ENCODE measurements at places on chromosomes 1 and 21.

GRCh38 chr1:5475572-5475971 lies 516.7 kb downstream of the NPHP4 start:
- DNase-seq: no peak

GRCh38 chr1:221810406-221810805 lies 68.5 kb upstream of the DUSP10 start:
- DNase-seq: no peak

DNA sequence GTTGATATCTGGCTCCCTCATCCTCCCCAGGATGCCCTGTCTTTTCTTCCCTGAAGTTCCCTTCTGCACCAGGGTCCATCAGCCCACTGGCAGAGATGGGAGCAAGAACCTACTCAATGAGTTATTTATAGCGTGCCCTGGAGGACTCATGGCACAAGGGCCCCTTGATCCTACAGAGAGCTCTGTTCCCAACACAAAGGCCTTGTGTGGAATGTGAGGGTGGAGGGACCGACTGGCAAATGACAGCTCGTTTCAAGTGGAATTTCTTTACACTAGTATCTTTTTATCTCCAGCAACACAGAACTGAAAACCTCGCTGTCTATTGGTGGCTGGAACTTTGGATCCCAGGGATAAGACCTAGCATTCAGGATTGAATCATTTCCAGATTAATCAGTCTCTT lies 22.4 kb downstream of the CHI3L2 start:
- DNase-seq: no peak

DNA sequence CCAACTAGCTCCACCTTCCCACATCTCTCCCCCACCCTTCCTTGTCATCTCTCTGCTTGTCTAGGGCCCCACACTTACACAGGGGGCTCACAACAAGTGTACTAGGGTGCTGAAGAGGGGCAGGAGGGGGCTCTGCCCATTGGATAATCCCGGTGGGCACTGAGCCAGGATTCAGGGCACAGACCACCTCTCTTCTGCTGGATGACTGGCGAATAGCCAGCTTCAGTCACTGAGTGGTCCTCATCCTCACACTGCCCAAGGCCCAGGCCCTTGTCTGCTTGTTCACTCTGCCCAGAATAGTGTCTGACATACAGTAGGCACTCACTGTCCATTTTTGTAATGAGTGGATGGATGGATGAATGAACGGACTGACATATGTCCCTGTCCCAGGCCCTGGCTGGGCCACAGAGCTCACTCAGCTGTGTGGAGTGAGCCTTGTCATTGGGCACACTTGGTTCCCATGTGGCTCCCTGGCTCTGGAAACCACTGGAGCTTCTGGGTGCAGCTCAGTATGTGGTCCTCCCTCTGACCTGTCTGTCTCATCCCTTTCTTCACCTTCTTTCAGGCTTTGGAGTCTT lies 36.6 kb downstream of the FOXO6 start:
- no peak for DNase-seq

DNA sequence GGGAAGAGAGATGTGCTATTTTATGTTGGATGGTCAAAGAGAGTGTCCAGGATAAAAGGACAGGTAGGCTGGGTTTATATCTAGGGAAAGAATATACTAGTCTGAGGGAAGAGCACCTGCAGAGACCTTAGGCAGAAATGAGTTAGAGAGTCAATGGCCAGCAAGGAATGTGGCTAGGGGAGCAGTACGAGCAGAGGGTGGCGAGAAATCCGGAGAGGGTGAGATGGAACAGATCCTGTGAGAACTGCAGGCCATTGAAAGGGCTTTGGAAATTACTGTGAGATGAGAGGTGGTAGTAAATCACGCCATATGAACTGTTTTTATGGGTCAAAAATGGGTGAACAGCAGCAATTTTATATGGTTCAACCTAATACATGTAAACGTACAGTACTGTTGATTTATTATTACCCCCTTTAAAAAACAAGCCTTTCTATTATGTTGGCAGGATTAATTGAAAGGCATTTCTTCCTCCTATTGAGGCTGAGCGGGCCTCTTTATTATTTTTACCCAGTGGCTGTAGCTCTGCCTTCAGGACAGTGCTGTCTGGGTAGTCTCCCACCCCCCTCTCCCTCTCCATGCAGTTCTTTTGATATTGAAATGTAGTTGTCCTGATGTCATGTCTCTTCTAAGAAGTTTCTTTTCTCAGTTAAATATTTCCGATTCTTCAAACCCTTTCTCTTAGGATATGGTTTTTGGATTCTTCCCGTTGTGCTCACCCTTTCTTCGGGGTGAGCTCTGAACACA lies 75.2 kb upstream of the CD1D start:
- DNase-seq: no peak

GRCh38 chr1:67110352-67110751 lies 24.4 kb downstream of the C1orf141 start:
- no peak for DNase-seq

GRCh38 chr1:41664861-41665640 lies 180.6 kb upstream of the EDN2 start:
- DNase-seq: no peak

GRCh38 chr1:86382878-86383277 lies 13.2 kb downstream of the ODF2L start:
- DNase-seq: no peak

- no peak for DNase-seq
Observed at GRCh38 chr21:42905195-42905594, 12.1 kb downstream of the NDUFV3 start.

DNA sequence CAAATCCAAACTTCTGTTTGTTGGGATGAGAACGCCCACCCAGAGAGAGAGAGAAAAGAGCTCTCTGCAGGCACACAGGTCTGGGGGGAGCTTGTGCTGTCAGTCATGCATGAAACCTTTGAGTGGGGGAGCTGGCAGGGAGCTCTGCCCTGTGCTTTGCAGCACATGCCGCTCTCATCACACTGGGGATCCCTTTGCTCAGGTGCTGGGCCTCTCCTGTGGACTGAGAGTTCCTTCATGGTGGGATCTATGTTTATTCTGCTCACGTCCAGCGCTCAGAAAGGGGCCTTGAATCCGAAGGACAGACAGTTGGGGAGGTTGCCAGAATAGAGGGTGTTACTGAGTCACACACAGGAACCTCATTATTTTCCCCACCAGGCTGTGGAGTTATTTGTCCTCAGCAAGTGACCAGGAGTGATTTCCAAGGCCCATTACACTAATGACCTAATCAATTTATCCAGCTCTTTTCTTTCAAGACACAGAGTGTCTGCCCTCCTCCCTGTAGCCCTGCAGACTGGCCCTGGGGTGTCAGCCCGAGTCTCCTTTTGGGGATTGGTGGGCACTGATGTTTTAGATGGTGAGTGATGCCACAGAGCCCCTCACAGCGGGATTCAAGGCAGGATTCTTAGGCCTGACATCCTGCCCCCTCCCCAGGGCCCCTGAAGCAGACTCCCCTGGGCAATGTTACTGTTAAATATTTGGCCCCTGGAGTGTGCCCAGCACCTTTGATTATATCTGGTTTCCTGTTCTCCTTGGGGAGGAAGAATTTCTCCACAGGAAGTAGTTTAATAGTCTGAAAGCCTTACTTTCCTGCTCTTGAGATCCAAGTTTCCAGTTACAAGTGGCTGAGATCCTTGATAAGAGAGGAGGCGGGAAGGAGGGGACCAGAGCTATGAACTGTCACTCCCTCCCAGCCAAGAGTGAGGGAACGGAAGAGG lies 22.3 kb downstream of the MYBPH start:
- no peak for DNase-seq

DNA sequence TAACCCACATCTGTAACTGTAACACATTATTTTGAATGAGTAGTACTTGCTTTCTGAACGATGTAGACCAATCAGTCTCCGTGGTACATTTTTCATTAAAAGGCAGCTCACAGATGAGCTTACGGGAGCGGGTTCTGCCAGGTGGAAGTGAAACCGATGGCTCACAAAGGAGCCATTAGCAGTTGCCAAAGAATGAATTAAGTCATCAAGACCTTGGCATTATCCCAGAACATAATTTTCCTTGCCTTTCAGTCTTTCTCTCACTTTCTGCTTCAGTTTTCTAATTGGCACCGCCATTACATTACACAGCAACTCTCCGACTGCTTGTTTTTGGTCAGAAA lies 33.5 kb upstream of the UTS2 start:
- DNase-seq: no peak

- no peak for DNase-seq
Observed at GRCh38 chr1:168291222-168291837, 10.7 kb downstream of the TBX19 start.

DNA sequence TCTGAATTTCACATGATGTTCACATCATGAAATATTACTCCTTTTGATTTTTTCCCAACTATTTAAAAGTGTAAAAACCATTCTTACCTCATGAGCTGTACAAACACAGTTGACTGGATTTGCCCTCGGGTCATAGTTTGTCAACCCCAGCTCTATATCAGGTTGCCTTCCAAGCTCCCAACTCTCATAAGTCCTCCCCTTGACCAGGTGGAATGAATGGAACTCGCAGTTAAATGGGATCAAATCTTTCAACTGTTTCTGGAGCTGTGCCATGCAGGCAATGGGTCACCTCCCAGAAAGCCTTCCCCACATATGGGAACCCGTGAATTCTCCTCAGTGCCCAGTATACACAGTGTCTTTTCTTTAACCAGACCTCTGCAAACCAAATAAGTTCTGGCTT lies 169.8 kb upstream of the FOXD3 start:
- no peak for DNase-seq

DNA sequence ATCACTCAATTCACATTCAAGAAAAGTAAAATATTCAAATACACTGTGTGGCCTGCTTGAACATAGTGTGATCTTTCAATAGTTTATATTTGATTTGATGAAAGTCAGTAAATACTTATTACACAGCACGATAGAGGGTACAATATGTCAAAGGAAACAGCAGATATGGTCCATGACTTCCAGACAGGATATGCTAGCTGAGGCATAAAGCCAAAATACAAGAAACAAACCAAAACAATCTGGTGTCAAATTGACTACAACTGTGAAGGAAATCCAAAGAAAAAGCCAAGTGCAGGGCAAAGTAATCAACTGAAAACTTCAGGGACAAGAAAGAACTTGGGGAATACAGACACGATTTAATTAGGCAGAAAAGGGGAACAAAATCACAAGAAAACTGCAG lies 19.3 kb downstream of the RRAGC start:
- DNase-seq: no peak

- DNase-seq: no peak
Observed at GRCh38 chr1:70361727-70362398, 7.3 kb upstream of the ANKRD13C start.

- no peak for DNase-seq
Observed at GRCh38 chr1:165290148-165290547, 66.4 kb downstream of the LMX1A start.

GRCh38 chr1:198893763-198894444 lies 255.1 kb downstream of the PTPRC start:
- DNase-seq: no peak

GRCh38 chr1:156612666-156613065 lies 6.5 kb upstream of the HAPLN2 start:
- no peak for DNase-seq

- no peak for DNase-seq
Observed at GRCh38 chr1:227732586-227733308, 2.4 kb downstream of the JMJD4 start.

DNA sequence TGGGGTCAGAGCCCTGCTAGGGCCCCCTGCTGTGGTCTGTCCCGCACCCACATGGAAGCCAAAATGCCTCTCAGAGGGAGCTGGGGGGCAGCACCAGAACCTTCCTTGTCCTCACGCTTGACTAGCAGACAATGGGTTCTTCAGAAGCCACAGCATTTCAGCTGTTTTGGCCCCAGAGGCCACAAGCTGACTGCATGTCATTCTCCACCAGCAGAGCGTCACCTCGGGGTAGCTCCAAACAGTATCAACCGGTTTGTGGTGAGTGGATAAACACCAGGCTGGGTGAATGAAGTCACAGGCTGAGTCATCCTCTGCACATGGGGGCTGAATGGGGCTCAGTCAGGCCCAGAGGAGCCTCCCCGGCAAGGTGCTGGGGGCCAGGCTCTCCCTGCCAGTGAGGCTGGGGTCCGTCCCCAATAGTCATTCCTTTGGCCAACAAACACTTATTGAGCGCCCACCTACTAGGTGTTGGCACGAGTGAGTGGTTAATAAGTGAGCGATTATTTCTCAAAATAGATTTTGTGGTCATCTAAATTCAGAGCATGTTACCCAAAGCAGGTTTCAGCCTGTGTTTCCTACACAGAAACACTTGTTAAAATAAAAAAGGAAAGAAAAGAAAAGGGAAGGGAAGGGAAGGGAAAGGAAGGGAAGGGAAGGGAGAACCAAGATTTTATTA lies 9.1 kb downstream of the OLIG1 start:
- DNase-seq: no peak

DNA sequence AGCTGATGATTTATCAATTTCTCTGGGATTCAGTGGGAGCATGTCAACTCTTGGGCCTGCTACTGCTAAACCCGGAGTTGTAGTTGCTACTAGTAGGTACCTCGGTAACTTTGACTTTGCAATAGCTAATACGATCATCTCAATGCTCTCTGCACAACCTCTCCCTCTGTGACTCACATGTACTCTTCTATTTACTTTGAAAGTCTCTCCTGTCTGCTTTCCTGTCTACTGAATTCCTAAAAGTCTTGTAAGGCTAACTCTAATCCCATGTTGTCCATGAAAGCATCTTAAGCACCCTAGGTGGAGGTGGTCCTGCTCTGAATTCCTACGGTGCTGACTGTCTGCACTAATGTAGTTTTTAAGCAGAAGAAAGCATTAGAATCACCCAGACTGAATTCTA lies 29.3 kb downstream of the SLC9C2 start:
- DNase-seq: no peak

- no peak for DNase-seq
Observed at GRCh38 chr1:233868461-233868860, 36.0 kb upstream of the SLC35F3 start.

DNA sequence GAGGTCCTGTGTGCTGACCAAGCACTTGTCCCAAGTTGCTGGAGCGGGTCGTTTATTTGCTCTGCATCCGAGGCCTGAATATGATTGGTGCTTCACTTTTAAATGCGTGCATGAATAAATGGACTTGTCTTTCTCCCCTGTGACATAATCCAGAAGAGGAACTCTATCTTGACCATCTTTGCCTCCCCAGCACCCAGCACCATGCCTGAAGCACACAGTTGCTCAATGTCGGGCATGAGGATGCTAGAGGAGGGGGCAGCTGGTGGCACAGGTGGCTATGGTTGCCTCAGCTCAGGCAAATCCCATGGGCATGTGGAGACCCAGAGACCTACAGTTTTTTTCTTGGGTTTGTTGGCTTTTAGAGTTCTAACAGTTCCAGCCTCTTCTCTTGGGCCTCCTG lies 142.6 kb downstream of the KAZN start:
- DNase-seq: no peak

- no peak for DNase-seq
Observed at GRCh38 chr1:161089251-161089924, at the start of gene NECTIN4. NECTIN4 (minus strand) TSS chr1:161089558; CDS start chr1:161089296, 262 bp downstream.

DNA sequence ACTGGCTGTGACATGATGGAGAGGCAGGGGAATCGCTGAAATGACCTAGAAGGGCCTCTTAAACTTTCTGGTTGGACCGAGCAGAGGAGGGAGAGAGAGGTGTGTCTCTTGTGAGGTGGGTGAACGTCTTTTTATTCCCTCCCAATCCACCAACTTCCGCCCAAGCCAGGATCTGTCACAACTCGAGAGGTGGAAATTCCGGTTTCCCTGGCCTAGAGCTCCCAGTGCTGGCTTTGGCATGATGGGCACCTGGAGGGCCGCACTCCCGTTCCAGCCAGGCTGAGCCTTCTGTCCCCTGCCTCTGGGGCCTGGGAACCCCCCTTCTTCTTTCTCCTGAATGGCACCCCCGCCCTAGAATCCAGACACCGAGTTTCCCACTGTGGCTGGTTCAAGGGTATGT lies at the start of gene SEMA4A:
SEMA4A (plus strand) TSS at position 224 of the 400 bp plus-strand sequence. CDS start 994 bp downstream, outside the sequence.
- DNase-seq: no peak
